T follicular helper cell (primary cell): ENCODE measurements at places on chromosomes 2 and 18.

- DNase-seq: no peak
Measured at GRCh38 chr2:10132596-10132995, 10.1 kb downstream of the RRM2 start.

GRCh38 chr2:235127931-235128330 lies 176.1 kb downstream of the SH3BP4 start:
- DNase-seq: no peak

DNA sequence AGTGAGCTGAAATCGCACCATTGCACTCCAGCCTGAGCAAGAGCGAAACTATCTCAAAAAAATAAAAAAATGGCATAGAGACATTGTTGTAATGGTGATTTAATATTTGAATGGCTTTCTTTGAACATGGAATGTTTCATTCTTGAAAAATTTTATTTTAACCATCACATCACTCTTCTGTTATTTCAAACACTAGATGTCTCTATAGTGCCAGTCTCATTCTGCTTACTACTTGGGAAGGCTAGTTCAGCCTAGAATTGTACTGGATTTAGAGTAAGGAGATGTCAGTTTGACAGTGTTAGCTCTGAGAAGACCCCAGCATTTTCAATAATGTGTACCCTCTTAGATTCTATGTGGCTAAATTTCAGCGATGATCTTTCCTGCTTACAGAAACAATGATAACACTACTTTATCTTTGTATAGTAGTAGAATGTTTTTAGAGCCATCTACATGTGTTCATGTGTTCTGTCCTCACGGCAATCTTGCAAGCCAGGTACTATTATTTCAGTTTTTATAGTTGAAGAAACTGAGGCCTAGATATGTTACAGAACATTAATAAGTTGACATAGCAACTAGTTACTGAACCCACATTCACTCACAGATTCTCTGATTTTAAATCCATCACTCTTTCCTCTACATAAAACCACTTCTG lies 142.9 kb upstream of the ZSWIM2 start:
- DNase-seq: no peak

GRCh38 chr2:9311488-9311887 lies 104.9 kb downstream of the ASAP2 start:
- no peak for DNase-seq

GRCh38 chr2:19851116-19851695 lies 50.6 kb downstream of the TTC32 start:
- DNase-seq: no peak

DNA sequence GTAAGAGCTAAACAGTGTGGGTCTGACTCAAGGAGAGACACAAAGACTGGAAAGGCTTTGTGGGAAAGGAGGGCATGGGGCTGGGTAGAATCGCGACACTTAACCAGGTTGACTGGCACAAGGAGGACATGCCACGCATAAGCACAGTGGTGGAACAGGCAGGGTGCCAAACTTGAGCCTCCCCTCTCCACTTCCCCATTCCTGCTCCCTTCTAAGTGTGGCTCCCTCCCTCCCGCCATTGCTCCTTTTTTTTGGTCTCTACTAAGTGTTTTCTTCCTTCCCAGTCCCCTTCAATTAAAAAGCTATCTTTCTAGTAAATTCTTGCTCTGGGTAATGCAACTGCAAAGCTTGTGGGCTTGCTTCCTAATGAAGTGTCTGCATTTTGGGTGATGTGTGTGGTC lies 40.3 kb upstream of the ZFP36L2 start:
- no peak for DNase-seq

- no peak for DNase-seq
Measured at GRCh38 chr2:27962006-27962405, 71.5 kb downstream of the BABAM2 start.

DNA sequence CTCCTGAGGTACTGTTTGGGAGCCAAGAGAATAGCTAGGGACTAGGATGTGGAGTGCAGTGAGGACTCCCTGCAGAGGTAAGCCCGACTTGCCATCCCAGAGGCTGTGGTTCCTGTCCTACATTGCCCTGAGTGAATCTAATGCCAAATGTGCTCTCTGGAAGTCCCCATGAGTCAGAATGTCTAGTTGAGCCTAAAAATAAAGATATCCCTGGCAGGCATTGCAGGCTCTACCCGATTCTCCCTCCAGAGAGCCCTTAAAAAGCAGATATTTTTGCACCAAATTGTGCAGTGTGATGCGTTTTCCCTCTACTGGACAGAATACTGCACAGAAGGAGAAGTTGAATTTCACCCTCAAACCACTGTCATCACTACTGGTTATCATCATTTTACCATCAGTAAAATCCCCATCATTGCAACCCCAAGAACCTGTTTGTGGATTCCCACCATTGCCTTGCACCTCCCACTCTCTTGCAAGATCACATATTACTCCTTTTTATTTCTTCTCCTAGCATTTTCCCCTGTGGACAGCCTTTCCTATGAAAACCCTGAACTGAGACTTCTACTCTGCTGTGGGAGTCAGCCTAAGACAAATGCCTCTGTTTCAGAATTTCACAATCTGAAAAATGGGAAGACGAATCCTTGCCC lies 98.0 kb downstream of the MARCHF4 start:
- DNase-seq: no peak

- DNase-seq: no peak
Measured at GRCh38 chr2:221931251-221931991, 359.3 kb upstream of the EPHA4 start.

GRCh38 chr2:133416736-133417135 lies 151.5 kb downstream of the NCKAP5 start:
- no peak for DNase-seq

- DNase-seq: no peak
Measured at GRCh38 chr18:13872932-13873331, 42.4 kb downstream of the MC2R start.

DNA sequence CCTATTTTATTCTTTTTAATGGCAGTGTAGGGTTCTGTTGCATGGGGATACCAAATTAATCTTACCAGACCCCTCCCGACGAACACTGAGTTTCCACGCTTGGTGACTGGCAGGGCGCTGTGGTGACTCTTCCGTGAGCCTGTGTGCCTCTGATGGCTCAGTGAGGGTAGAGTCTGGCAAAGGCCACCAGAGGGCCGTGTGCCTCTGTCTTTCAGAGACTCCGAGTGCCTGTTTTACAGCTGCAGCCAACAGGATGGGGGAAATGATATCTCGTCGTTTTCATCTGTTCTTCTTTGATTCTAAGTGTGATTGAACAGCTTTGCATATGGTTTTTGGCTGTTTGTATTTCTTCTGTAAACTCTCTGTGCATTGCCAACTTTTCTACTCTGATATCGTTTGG lies 99.8 kb downstream of the ZNF236 start:
- DNase-seq: peak; percentile 10

DNA sequence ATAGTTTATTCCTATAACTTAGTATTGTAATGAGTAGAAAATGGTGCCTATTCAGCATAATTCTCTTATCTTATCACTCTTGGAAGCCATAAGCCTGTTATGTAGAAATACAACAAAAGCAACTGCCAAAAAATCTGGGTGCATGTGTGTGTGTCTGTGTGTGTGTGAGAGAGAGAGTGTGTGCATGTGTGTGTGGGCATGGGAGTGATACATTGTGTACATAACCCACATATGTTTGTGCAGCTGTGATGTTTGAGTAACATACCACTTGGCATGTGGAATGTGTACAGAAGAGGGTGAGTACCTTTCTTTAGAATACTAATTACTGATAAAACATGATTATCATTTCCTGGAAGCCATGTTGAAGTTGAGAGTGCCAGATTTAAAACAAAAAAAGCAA lies 642.3 kb upstream of the SYT4 start:
- DNase-seq: no peak

GRCh38 chr2:98293931-98294687 lies 52.1 kb upstream of the CNGA3 start:
- DNase-seq: no peak

DNA sequence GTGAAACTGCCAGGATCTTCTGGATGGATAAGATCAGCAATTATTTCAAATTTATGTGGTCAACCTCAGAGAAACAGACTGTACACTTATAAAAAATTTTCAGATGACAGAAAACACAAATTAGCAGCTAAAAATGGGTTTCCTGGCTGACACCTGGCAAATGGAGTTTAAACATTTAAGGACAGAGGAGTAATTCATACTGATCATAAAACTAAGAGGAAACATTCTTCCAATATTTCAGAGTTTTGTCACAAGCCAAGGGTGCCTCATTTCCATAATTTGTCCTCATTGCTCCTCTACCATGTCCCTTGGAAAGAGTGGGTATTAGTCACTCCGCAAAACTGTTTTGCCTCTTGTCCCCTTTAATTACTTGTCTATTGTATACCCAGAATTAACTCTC lies 70.2 kb downstream of the TMEFF2 start:
- DNase-seq: no peak

DNA sequence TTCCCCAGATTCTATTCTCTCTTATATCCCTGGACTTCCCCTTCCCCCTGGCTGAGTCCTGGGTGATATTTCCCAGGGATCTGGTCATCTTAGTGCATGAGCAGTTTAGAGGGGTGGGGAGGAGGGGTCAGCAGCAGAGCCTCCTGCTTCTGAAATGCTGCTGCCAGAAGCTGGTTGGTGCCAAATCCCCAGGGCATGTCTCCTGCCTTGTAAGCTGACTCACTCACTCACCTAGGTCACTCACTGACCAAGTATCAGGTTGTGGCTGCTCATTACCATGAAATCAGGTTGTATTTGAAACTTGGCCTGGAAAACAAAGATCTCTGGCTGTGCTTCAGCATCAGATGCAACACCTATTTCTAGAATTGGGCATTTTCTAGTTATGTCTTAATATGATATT lies 14.3 kb downstream of the GPR39 start:
- DNase-seq: no peak

GRCh38 chr2:38064801-38065501 lies 11.0 kb downstream of the CYP1B1 start:
- DNase-seq: no peak

- no peak for DNase-seq
Measured at GRCh38 chr18:58055890-58056558, 12.0 kb downstream of the NEDD4L start.

GRCh38 chr2:72378753-72379348 lies 231.2 kb upstream of the CYP26B1 start:
- DNase-seq: no peak

GRCh38 chr2:223971-224760 lies 39.7 kb downstream of the SH3YL1 start:
- DNase-seq: no peak

GRCh38 chr2:235827585-235827992 lies 333.7 kb downstream of the AGAP1 start:
- DNase-seq: no peak

DNA sequence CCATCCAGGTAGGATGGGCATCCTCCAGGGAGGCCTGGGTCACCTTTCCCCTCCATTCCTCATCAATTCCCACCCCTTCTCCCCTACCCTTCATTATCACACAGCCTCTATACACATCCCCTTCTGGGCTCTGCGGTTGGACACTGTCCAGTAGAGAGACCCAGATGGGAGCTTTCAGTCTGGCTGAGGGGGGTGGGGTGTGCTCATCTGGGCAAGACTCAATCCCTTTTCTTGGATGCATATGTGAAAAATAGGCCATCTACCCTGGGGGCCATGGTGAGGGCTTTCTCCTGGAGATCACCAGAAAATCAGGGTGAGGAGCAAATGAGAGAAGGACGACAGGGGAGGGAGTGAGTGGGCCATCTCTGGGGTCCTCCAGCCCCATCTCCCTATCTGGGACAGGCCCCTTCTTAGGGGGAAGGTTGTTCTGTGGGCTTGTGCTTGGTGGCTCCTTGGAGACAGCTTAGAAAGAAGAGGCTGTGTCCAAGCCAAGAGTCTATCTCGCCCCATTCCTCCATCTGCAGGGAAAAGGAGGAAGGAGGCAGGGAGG lies 160.1 kb downstream of the DYSF start:
- DNase-seq: no peak
